Psoas muscle (tissue), 8 donors: ENCODE measurements at places on chromosomes 1 and 21. TPM values are rescaled to one million over a fixed set of nuclear protein-coding genes. Genes with fewer than 3 reads are reported as not detected.

Gene CCDC24
- 2.3 TPM for polyA plus RNA-seq

Gene LIN28A
- polyA plus RNA-seq = not detected

Gene KRTAP19-3
- not detected for polyA plus RNA-seq

Gene ZNF436
- polyA plus RNA-seq = 3.1 TPM

Gene C8B
- not detected for polyA plus RNA-seq

Gene HSD3B2
- not detected for polyA plus RNA-seq

Gene CRNN
- 0.28 TPM for polyA plus RNA-seq

Gene THBS3
- 2.8 TPM for polyA plus RNA-seq

Gene TSPAN1
- 4.0 TPM for polyA plus RNA-seq

Gene ZNF695
- polyA plus RNA-seq = 0.03 TPM

Gene NPR1
- 8.5 TPM for polyA plus RNA-seq

Gene SLAMF6
- 0.08 TPM for polyA plus RNA-seq

Gene RO60
- polyA plus RNA-seq = 6.8 TPM

Gene TBX15
- 37.0 TPM for polyA plus RNA-seq

Gene MFSD2A
- 2.1 TPM for polyA plus RNA-seq

Gene HCN3
- polyA plus RNA-seq = 0.97 TPM

Gene F13B
- not detected for polyA plus RNA-seq

Gene FBXO2
- polyA plus RNA-seq = 0.35 TPM

Gene DDAH1
- polyA plus RNA-seq = 2.1 TPM
